ENCODE measurements at places on chromosomes 12 and 14.

GRCh38 chr14:36096090-36096489 lies 80.4 kb downstream of the PTCSC3 start:
- no peak for DNase-seq

GRCh38 chr12:14988035-14988434 lies 15.2 kb downstream of the PDE6H start:
- no peak for DNase-seq

GRCh38 chr12:6788972-6789924 lies at the start of gene CD4:
CD4 (plus strand) TSS chr12:6789528; CDS start chr12:6800139, 10,611 bp downstream.
- DNase-seq: no peak

DNA sequence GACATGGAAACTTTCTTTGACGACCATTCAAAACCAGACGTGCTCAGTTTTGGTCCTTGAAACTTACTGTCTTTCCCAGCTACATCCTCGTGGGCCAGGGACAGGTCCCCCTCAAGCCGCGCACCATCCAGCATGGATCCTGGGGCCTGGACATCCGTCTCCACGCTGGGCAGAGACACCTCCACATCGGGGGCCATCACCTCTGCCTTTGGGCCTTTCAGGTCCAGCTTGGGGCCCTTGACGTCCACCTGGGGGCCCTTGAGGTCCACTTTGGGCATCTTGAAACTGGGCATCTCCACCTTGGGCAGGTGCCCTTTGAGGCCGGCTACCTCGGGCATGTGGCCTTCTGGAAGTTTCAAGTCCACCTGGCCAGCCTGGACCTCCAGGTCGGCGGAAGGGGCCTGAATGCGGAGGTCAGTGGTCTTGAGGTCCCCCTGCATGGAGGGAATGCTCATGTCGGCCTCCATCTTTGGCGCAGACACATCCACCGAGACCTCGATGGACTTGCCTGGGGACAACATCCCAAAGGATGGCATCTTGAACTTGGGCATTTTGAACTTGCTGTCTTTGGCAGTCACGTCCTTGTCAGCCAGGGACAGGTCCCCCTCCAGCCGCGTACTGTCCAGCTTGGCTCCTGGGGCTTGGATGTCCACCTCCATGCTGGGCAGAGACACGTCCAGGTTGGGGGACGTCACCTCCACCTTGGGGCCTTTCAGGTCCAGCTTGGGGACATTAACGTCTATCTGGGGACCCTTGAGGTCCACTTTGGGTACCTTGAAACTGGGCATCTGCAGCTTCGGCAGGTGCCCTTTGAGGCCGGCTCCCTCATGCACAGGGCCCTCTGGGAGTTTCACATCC lies 17.1 kb downstream of the PLD4 start:
- no peak for DNase-seq

DNA sequence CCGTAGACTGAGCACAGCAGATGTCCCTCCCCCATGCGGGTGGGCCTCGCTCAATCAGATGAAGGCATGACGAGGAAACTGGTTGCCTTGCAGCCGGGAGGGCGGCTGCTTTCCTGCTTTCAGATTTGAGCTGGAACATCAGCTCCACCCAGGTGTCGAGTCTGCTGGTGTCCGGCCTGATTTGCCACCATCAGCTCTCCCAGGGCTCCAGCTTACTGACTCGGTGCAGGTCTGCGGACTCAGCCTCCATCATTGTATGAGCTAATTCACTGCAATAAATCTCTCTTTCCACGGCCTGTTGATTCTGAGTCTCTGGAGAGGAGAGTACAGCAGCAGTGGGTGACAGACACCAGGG lies 156.2 kb downstream of the KIF26A start:
- DNase-seq: no peak

DNA sequence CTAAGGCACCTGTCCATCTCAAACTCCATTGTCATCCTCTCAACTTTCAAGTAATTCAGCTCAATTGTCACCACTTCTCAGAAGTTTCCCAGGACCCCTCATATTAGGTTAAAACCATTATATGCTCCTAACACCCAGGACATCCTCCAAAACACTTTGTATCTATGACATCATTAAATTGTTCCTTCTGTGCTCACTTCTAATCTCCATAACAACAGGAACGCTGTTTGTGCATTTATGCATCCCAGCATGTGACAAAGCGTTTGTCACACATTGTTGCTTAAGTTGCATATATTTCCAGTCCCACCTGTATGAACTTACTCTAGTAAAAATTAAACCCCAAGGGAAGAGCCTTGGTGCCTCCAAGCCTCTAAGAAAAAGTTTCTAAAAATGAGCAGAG lies 133.9 kb downstream of the TBX5 start:
- no peak for DNase-seq

- DNase-seq: no peak
Observed at GRCh38 chr14:60184905-60185555, 19.8 kb upstream of the DHRS7 start.

DNA sequence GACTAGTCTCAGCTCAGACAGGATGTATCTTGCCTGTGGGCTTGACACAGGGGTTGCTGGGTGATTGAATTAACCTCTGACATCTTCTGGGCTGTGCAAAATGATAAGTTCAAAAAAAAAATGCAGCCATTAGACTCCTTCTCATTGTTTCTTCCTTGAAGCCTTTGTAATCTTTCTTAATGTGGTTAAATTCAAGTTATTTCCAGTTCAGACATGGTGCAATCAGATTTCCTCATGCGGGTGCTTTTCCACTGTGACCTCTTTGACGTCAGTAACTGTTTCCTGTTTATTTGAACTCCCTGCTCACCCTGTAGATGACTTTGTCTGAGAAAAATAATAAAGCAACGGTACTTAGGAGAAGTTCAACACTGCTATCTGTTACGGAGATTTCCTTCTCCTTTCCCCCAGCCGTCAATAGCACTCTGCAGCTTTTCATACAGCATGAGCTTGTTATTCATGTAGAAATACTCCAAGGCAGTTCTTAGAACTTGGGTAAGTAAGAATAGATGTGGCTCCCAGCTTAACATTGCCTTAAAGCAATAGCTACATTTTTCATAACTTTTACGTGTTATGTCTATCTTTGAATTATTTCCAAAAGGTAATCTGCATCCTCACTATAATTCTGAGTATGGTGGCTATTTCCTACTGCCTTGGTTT lies 155.5 kb downstream of the PRKCH start:
- no peak for DNase-seq

- DNase-seq: no peak
Observed at GRCh38 chr12:110668480-110669192, 20.3 kb downstream of the HVCN1 start.

DNA sequence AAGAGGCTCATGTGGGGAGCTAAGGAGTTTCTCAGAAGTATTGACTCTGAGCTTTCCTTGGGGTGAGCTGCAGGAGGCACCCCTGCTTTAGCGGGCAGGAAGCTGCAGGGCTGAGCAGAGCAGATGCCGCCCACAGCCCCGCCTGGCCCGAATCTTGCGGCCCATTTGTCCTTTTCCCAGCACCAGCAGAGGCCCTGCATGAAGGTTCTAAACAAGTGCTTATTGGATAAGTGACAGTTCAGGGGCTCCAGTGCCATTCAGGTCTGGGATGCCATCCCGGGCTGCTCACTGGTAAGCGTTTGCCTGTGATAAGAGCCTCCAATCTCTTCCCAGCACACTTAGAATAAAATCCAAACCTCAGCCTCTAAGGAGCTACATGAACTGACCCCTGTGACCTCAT lies 11.4 kb downstream of the RILPL1 start:
- DNase-seq: no peak

- no peak for DNase-seq
Observed at GRCh38 chr14:33560718-33561431, 390.0 kb downstream of the EGLN3 start.

DNA sequence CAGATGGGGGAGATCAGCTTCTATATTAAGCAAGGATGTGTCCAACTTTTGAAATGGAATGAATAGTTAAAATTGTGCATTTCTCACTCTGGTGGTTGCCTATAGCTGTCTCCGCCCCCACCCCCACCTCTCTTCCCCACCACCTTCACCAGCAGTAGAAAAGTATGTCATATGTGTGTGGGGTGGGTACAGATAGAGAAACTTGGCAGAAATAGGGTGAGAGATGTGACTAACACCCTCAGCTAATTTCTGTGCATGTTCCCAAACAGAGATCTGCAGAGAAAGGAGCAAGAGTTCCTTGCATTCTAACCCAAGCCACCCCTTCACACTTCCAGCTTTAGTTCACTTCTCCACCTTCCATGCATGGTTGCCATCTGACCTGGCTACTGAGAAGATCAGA lies 980.1 kb downstream of the NRXN3 start:
- DNase-seq: no peak

GRCh38 chr12:38158428-38159091 lies 158.0 kb upstream of the ALG10B start:
- no peak for DNase-seq

DNA sequence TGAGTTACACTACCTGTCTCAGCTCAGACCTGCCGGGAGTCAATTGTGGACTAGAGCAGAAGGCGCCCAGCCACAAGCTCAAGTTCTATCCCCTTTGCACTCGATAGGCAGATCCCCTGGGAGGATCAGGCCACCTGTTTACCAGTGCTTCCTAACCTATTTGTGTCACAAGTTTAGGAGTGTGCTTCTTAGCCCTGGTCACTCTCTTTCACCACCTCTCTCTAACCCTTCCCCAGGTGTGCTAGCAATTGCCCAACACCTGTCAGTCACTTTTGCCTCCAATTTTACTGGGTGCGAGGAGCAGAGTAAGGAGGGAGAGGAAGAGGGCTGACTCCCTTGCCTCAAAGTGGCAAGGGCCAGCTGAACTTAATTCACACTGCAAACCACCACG lies 745 bp upstream of the NAA30 start:
- no peak for DNase-seq

DNA sequence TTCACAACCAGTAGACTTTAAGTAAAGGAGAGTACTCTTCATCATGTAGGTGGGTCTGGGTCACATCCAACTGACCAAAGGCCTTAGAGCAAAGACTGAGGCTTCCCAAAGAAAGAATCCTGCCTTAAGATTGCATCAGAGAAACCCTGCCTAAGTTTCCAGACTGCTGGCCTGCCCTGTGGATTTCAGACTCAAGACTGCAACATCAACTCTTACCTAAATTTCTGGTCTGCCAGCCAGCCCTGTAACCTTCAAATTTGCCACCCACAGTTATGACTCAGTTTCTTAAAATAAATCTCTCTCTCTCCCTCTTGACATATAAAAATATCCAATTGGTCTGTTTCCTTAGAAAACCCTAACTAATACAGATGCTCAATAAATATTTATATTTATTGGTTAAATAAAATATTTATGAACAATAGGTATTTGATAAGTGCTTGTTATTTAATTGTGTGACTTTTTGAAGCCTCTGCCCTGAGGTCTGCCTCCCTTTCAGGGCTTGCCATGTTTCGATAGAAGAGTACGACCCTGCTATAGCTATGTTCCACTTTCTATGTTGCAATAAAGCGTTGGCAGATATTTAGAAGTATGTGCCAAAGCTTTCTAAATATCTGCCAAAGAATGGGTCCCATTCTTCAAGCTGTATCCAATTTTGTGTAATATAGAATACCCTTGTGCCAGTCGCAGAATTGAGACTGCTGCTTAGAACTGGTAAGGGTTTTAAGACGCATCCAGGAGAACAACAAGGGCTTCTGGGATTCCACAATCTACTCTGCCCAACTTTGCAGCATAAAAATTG lies 65.7 kb downstream of the TMEM30B start:
- no peak for DNase-seq

DNA sequence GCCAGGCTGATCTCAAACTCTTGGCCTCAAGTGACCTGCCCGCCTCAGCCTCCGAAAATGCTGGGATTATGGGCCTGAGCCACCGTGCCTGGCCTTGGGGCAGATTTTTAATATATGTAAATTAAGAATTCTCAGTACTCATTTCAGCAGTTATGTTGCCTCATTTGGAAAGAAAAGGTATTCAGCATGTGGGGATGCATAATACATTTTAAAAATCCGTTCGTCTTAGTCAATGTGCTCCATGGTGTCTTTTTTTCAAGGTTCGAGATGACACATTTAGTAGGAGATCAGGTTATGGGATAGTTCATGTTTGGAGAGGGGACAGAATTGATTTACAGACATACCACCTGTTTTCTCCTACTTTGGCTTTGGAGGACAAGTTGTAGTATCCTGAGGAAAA lies 10.2 kb downstream of the SYNE2 start:
- no peak for DNase-seq

GRCh38 chr12:68623984-68624383 lies 13.3 kb downstream of the RAP1B start:
- no peak for DNase-seq

DNA sequence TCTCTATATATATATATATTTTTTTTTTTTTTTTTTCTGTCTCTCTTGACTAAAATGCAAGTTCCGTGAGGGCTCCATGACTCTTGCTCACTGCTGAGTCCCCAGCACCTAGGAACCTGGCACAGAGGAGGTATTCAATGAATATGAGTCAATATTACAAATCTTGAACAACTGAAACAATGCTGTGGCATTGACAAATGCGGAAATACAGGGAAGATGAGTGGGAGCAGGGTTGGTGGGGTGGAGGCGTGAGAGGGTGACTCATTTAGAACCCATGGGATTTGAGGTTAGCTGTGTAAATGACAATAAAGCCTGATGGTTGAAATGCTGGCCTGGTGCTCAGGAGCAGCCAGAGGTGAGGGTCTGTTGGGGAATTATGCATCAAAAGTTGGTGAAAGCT lies 121.7 kb upstream of the FUT8 start:
- DNase-seq: no peak
